Caudate nucleus (tissue), 63 donors: ENCODE measurements at places on chromosomes 4 and X.
A peak's percentile ranks its signal among the peaks of the same experiment; 100 is the strongest.

DNA sequence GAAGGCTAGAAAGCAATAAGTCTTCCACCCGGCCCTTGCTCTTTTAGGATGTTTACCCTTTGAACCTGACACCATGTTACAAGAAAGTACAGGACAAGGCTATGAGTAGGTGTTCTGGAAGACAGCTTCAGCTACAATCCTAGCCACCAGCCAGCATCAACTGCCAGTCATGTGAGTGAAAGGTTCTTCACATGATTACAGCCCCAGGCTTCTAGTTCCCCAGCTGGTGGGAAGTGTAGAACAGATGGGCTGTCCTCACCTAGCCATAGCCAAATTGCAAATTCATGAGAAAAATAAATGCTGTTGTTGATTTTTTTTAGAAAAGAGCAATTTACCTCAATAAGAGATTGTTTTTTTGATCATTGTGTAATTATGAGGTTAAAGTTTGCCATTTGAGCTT is 60.8 kb downstream of the GRXCR1 start:
- DNase-seq: no peak

- DNase-seq: no peak
Measured at GRCh38 chrX:155148724-155149537, 67.3 kb upstream of the VBP1 start.

DNA sequence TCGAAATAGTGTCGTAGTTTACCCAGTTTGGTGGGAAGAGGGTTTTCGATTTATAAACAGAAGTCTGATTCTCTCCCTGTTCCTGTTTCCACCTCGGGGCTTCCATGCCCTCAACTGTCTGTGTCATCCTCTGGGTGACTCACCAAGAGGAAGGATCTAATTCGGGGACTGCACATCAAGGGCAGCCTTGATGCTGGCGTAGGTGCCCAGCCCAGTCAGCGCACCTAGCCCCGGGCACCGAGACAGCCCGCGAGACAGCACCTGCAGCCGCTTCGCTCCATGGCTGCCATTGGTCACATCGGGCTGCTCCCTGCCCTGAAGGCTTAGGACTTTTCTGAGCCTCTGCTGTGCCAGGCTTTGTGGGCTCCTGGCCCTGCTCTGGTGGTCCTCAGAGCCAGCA is 7.7 kb downstream of the ABCD1 start:
- no peak for DNase-seq

GRCh38 chrX:13511944-13512330 is 57.5 kb upstream of the EGFL6 start:
- no peak for DNase-seq

- no peak for DNase-seq
Measured at GRCh38 chr4:189232274-189232673, 708.4 kb upstream of the FRG1 start.

DNA sequence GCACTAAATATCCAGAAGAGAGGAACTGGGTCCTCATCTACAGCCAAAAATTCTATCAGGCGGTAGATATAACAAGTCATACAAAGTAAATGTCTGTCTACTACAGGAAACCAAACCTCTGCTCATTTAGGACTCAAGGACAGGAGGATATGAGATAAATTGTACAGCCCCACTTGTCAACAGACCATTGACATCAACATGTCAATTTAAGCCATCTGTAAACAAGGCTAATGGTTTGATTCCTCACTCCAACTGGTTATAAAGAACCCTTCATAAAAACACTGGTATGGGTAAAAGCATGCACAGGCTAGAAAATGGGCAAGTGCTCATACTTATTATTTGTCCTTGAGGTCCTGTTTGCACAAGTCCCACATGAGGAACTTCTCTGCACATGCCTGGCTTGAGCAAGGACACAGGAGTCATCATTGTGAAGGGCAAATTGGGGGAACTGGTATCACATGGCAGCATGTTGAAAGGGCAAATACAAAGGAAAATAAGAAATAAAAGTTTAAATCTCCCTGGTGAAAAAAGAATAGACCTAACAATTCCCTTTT is 13.2 kb downstream of the RTL8B start:
- no peak for DNase-seq

- DNase-seq: no peak
Measured at GRCh38 chrX:28311466-28311865, 275.8 kb upstream of the IL1RAPL1 start.

DNA sequence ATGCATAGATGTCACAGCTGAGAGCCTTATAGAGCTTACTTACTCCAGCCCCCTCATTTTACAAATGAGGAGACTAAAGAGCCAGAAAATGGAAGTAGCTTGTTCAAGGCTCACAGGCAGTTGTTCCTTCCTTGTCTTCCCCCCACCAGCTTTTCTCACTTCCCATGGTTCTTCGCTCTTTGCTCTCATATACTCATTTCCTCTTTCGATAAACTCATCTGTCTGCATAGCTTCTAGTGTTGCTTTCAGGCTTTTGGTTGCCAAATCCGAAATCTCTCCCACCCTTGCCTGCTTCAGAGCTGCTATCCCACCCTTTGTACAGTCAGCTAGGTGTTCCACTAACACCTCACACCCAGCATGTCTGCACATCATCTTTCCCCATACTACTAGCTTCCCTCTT is 25.0 kb upstream of the GJB1 start:
- DNase-seq: no peak

GRCh38 chr4:74202062-74202586 is 44.2 kb downstream of the MTHFD2L start:
- DNase-seq: no peak

DNA sequence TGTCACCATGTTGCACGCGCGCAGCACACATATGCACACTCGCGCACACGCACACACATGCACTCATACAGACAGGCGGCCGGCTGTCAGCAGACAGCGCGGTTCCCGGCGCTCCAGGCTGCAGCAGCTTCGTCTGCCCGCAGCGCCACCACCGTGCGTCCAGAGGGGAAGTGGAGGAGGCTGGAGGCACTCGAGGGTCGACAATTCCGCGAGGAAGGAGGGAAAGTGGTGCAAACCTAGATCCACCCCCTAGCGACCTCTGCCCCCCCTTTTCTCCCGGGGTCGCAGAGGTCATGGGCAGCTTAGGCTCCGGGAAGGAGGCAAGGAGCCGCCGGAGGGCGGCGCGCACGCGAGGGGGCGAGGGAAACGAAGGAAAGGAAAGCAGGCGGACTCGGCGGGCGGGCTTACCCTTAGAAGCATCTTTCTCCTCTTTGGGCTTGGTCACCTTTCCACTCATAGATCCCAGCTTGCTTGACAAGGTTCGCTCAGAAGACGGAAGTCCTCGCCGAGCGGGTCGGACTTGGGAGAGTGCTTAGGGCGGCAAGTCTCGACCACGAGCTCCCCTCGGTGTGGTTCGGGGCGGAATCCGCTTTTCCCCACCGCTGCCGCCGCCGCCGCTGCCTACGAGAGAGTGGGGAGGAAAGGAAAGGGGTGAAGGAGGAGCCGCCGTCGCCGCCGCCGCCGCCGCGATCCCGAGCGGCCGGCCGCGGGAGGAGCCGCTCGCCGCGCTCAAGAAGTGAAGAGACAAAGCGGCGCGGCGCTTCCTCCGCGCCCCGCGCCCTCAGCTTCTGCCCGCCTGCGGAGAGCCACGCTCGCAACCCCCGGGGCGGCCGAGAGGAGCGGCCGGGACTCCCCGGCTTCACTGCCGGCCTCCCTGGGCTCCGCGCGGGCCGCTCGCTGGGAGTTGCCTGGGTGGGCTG is 326.6 kb upstream of the F9 start:
- DNase-seq: peak; percentile 32

- no peak for DNase-seq
Measured at GRCh38 chr4:107317611-107318010, 281.5 kb upstream of the DKK2 start.

DNA sequence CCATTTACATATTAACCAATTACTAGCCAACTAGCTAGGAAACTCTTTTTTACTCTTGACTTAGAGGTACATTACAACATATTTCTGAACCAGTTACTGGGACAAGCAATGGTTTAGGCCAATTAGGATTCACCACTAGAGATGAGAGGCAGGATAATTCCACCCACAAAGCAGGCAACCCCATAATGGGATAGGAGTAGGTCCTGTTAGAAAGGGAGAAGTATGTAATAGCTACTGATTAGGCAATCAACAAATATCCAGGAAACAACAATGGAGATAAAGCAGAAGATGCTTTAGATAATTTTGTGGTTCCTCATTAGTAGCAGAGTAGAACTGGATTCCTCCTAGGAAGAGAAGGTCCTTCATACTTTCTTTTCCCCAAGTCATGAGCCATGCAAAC is 173.8 kb upstream of the GLRA2 start:
- DNase-seq: no peak

DNA sequence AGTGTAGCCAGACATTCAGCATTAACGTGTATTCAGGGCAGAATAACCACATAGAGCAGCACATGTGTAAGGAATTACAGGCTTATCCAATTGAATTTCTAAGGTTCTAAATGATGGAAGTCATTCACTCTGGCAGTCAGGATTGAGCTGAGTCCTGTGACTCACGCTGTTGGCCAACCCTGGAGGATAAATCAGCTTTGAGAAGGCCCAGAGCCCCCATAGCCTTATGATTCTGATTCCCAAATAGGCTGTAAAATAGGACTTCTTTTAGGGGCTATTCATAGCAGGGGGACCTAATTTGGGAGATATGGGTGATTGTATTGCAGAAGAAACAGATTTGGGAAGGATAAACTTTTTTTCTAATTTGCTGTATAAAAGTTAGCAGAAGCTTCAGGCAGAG is 8.1 kb upstream of the HPF1 start:
- no peak for DNase-seq

DNA sequence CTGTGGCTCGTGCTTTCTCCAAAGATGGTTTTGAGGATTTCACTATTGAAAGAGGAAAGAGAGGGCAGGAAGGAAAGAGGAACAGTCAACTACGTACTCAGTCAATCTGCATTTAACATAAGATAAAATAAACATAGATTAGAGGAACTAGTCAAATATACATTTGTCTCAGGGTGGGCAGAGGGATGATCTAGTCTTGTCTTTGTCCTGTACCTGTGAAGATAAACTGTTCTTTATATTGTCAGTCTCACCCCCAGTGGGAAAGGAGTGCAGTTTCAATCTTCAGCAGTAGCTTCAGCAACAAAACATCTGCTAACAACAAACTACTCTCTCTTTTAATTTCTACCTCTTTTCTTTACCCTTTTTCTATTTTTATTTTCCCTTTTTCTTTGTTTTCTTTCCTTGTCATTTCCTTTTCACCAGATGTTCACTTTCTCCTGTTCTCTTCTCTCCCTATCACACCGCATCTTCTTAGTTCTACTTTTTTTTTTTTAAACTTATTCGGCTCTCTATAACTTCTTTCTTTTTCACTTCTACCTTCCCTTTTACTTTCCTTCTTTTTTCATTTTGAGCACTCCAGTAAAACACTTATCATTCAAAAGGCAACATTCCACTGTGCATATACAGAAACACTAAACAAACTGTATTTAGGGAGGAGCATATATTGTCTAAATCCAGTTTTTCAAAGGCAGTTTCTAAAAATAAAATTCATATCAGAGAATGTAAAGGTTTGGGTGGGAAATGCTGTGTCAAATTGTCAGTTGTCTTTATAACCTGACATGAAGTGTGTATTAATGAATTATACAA is 51.4 kb upstream of the GUCY1A1 start:
- no peak for DNase-seq

- DNase-seq: no peak
Measured at GRCh38 chr4:85672959-85673358, 198.0 kb downstream of the ARHGAP24 start.

GRCh38 chr4:132918096-132918495 is 231.0 kb upstream of the PCDH10 start:
- DNase-seq: no peak

DNA sequence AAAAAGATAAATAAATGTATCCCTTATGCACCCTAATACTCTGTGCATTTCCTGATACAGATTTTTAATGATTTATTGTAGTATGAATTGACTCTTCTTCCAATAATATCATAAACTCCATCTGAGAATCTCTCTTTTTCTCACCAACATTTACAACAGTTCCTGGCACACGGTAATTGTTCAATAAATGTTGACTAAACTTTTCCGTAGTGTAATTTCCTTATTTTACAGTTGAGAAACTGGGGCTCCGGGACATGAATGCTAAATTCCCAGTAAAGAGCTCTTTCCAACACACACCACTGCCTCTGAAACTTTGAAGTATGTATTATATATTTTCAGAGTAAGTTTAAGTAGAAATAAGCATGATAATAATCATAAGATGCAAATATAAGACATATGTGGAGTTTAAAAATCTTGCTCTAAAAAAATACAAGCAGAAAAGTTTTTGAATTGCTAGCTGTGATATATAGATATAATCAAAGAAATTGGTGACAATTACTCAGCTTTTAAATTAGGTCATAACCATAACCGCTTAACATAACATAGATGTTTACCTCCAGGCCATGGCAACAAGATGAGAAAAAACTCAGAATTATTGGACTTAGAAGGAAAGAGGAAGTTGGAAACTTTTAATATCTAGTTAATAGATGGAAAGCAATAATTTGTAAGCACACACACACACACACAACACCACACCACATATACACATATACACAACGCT is 28.2 kb upstream of the ANTXR2 start:
- no peak for DNase-seq

DNA sequence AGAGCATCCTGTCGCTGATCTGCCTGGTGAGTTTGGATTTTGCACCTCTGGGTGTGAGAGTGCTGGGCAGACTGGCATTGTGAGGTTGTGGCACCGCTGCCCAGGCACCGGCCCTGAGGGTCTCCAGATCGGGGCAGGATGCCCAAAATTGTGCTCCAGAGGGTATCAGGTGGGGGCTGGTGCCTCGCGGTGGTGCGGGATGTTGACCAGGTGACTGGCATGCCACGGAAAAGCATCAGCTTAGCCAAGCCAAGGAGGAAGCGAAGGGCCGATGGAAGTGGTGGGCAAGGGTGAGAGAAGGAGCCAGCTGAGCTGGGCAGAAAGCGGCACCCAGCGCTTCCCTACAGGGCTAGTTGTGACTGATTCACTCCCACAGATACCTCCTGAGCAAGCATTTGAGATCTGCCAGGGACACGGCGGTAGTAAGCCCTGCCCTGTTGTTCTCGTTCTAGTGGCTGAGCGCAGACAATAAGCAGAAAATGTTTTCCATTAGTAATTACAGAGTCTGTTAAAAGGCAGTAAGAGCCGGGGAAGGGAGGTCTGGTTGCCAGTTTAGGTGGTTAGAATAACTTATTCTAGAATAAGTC is 809 bp downstream of the ZFP92 start:
- no peak for DNase-seq

- no peak for DNase-seq
Measured at GRCh38 chr4:25749150-25749794, 93.6 kb downstream of the SLC34A2 start.

- no peak for DNase-seq
Measured at GRCh38 chr4:77155631-77156452, 1.2 kb upstream of the CCNG2 start.

GRCh38 chr4:87982036-87982435 is 6.5 kb downstream of the SPP1 start:
- DNase-seq: no peak

GRCh38 chr4:132214519-132214918 is 934.6 kb upstream of the PCDH10 start:
- DNase-seq: no peak

DNA sequence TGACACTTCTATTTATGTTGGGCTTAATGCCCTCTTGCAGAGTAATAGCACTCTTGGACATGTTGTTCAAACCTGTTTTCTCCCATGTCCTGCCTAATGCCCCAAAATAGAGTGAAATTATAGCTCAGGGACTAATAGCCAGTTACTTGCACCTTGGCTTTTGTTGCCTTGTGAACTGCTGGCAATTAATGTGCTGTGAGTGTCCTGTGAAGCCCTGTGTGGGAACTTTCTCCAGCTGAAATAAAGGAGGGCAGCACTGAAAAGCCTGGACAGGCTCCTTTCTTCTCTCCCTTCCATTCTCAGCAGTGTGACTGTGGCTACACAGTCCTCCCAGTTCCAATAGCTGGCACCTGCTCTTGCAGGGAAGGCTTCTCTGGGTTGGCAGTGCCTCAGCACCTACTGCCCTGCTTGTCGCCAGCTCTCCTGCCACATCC is 72.4 kb downstream of the DCLK2 start:
- no peak for DNase-seq
